ENCODE measurements at places on chromosomes 2 and 18. TPM values are rescaled to one million over a fixed set of nuclear protein-coding genes. Genes with fewer than 3 reads are reported as not detected.

Gene RNU2-63P
- 1.7 TPM for total RNA-seq

Gene ADCYAP1
- total RNA-seq = not detected

Gene ABCG5
- total RNA-seq = not detected

Gene C2orf78
- not detected for total RNA-seq

- no peak for DNase-seq
Measured at GRCh38 chr2:38301969-38302702, 74.9 kb downstream of the ATL2 start.

DNA sequence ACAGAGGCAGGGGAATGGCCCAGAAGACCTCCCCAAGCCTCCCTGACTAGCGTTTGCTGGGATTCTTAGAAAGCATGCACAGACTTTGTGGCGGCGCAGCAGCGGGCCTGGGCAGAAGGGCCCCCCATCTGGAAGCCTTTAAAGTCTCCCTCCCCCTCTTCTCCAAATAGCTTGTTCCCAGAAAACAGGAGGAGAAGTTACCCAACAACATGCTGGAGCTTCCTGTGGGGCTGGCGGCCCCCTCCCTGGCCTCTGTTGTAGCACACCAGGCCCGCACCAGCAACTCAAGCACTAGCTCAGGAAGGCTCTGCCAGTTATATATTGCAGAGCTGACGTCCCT, 334.8 kb downstream of the DYSF start:
- DNase-seq = no peak

All from activated CD4-positive, alpha-beta T cell treated with anti-CD3 and anti-CD28 coated beads for 36 hours (primary cell).